ENCODE measurements at places on chromosomes 1 and 21. TPM values are rescaled to one million over a fixed set of nuclear protein-coding genes. Genes with fewer than 3 reads are reported as not detected.

DNA sequence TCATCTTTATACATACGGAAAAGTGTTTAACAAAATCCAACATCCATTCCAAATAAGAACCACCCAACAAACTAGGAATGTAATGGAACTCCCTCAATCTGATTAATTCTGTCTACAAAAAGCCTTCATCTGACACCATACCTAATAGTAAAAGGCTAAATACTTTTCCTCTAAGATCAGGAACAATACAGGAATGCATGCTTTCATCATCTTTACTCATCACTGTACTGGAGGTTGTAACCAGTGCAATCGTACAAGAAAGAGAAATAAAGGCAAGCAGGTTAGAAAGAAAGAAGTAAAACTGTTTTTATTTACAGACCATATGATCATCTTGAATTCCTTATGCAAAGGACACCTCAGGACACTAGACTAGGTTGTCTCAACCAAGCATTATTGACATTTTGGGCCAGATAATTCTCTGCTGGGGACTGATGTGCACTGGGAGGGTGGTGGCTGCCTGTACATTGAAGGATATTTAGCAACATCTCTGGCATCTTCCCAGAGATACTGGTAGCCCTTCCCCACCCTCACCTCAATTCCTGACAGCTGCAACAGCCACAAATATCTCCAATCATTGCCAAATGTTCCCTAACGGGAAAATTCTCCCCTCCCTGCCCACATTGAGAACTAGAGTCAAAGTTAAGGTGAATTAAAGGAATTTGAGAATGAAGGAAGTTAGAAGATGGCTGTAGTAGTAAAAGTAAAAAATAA is 30.6 kb upstream of the INSL5 start:
- DNase-seq = no peak

Gene PGBD5
- total RNA-seq = 34.7 TPM

DNA sequence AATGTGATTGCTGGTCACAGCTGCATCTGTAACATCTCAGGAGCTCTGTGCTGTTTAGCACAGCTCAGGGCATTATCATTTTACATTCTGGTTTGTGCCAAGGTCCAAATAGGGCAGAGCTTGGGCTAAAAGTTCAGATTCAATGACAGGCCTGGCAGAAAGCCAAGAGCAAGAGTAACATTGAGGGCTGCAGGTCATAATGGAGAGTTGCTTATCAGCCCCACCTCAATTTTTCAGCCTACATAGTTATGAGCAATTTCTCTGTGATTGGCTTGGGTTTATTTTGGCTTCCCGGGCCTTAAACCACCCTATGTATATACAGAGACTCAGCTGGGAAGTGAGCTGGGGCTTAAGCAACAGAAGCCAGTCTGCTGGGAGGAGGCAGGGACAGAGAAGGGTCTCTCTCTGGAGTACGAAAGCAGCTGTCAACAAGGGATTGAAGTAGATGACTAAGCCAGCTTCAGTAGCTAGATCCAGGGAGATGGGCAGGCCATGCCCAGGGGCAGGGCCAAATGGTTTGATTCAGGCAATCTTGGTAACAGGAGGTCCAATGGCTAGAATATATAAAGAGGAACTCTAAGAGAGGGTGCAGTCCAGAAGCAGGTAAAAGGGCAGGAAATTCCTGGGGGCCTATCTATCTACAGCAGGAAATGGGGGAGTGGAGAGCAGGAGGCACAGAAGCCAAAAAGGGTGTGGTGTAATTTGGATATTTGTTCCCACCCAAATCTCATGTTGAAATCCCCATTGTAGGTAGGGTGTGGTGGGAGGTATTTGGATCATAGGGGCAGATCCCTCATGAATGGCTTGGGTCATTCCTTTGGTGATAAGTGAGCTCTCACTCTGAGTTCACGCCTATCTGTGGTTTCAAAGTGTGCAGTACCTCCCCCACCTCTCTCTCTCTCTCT is 49.0 kb downstream of the BRINP2 start:
- DNase-seq = no peak

DNA sequence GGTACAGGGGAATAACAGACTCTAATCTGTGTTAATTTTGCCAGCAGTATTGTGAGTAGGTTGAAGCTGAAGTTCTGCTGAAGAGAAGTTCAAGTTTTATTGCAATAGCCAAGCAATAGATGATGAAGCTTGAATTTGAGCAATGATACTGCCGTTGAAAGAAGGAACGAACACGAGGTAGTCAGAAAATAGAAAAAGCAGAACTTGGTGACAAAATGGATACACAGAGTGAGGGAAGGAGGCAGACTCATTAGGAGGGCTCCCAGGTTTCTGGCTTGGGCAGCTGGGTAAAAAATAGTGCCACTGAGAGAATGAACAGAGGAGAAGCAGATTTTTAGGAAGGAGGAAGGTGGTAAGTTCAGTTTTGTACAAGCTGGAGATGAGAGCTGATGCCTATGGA is 22.3 kb upstream of the AGO1 start:
- DNase-seq = no peak

Gene F13B
- total RNA-seq = not detected

Gene ZMYND12
- 2.6 TPM for total RNA-seq

- DNase-seq = peak; percentile 53
These were observed 195.2 kb downstream of the GABPA start for GRCh38 chr21:25929856-25930520.

Gene YRDC
- total RNA-seq = 54.3 TPM

Gene DTL
- 108 TPM for total RNA-seq

DNA sequence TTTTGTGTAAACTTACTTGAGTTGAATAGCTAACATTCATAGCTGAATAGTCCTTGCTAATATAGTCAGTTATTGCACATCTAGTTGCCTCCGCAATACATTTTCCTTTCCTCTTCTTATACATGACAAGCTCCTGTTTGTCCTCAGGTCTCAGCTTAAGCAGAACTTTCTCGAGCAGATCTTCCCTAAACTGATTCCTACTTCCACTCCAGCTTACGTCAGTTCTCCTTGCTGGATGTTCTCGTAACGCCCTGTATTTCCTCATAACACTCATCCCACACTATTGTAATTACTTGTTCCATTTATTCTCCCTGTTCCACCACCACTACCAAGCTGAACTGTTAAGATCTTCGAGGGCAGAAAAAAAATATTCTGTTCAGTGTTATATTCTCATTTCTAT is 15.1 kb upstream of the OMA1 start:
- no peak for DNase-seq

Gene DNAJC16
- 14.7 TPM for total RNA-seq

- DNase-seq = no peak
These were observed 72.6 kb upstream of the USP24 start for GRCh38 chr1:55287723-55288122.

Gene PROX1
- total RNA-seq = 2.9 TPM

DNA sequence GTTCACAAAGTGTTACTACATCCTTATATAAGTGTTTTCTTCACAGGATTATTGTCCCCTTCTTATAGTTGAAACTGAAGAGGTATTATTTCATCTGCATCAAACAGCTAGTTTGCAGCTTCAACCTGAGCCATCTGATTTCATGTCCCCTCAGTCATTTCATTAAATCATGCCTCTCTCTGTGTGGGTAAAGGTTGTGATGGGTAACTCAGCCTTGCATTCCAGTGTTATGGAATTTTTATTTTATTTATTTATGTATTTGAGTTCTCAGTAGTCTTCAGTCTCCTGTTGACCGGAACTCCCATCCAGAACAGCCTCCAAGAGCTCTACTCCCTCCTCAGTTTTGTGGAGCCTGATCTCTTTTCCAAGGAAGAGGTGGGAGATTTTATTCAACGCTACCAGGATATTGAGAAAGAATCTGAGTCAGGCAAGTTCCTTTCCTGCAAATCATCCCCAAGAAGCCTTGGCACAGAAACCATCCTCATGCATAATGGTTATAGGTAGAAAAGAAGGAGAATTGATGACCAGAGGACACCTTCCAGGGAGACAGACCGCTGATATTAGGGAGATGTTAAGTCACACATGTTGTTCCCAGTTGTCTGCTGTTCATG is 21.8 kb downstream of the CHD1L start:
- no peak for DNase-seq

- DNase-seq = no peak
These were observed 259.3 kb upstream of the AJAP1 start for GRCh38 chr1:4395158-4395557.

GRCh38 chr21:43981871-43982210 is 30.3 kb upstream of the TRAPPC10 start:
- peak; percentile 80 for DNase-seq

Gene MSH4
- 0.24 TPM for total RNA-seq

- DNase-seq = no peak
These were observed 33.8 kb downstream of the KCTD3 start for GRCh38 chr1:215600867-215601266.

DNA sequence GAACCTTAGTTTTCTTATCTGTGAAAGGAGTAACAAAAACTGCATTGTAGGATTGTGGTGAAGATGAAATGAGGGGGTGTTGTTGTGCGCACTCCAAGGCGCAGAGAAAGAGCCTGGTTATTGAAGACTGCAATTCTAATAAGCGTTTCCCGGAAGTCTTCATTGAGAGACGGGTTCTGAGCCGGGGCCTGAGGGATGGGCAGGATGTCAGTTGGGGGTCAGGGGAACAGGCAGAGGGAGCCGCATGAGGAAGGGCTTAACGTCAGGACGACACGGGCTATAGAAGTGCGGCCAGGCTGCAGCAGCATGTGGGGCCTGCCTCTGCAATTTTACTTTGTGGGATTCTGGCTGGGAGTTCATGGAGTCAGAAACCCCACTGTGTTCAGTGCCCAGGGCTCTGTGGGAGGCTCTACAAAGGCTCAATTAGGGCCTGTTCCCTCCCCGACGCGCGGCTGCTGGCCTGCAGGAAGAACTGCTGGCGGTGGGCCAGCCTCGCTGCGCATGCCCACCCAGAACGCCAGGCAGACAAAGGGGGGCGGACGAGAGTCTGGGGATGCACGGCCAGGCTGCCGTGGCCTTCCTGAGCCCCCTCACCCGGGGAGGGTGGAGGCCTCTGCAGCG is 20.7 kb downstream of the TRIM62 start:
- DNase-seq = peak; percentile 82

DNA sequence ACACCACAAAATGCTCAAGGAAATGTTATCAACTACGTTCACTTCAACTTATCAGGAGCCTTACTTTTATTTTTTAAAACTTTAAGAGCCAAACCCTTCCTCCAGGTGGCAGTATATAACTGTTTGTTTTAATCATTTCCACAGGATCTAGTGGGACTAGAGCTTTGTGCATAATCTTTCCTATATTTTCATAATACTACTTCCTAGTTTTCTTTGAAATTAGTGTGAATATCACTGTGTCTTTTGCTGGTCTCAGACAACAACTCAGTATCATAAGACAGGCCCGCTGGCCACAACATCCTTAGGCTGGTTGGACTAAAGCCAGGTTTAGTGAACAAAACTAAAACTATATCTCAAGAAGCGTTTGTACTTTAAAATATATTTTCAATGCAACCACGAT is 145.5 kb downstream of the TIAM1 start:
- peak; percentile 30 for DNase-seq

Gene ERVH48-1
- 42.9 TPM for total RNA-seq

GRCh38 chr1:115729756-115730155 is 38.8 kb downstream of the CASQ2 start:
- DNase-seq = no peak

GRCh38 chr1:61125263-61125662 is 42.9 kb downstream of the NFIA start:
- no peak for DNase-seq

- no peak for DNase-seq
These were observed 719 bp downstream of the EYA3 start for GRCh38 chr1:28087614-28088167.

Data from H7 (cell line).